Karpas-422 (cell line): ENCODE measurements at places on chromosomes 16 and 17. TPM values are rescaled to one million over a fixed set of nuclear protein-coding genes. Genes with fewer than 3 reads are reported as not detected.

ZNF174 gene
- 17.7 and 22.4 TPM in 2 replicates for total RNA-seq

CHMP1A gene
- 35.3 and 52.4 TPM in 2 replicates for total RNA-seq

TERB1 gene
- total RNA-seq, result not detected in 2 replicates

CAPNS2 gene
- total RNA-seq, result not detected in 2 replicates

KRTAP4-3 gene
- total RNA-seq, result not detected in 2 replicates
